Right atrium auricular region (tissue), 2 donors: ENCODE measurements at places on chromosomes 4 and X. TPM values are rescaled to one million over a fixed set of nuclear protein-coding genes. Genes with fewer than 3 reads are reported as not detected.
A peak's percentile ranks its signal among the peaks of the same experiment; 100 is the strongest.

DNA sequence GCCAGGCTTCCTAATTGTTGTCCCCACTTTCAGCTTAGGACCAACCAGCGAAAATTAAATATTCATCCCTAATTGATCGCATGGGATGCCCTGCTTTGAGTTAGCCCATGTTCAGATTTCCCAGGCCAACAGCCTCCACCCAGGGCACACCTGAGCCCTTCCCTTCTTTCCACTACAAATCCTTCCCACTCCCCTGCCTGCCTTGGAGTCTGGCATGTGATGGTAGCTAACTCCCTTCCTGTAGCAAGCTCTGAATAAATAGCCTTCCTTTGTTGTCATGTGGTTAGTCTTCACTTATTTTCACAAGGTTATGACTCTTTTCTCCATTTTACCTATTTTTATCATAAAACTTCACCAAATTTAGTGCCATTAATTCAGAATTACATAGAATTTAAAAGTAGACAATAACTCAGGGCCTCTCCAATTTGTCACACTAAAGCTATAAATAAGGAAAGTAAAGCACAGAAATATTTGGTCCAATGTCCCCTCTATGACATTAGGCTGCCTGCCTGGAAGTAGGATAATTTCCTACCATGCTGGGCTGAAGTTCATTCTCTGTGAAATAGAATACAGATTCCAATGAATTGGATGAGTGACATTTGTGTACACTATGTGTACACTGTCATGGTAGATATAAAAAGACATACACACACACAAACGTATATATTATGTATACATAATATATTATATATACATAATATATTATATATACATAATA, 166.4 kb upstream of the CPEB2 start:
- DNase-seq: no peak

DNA sequence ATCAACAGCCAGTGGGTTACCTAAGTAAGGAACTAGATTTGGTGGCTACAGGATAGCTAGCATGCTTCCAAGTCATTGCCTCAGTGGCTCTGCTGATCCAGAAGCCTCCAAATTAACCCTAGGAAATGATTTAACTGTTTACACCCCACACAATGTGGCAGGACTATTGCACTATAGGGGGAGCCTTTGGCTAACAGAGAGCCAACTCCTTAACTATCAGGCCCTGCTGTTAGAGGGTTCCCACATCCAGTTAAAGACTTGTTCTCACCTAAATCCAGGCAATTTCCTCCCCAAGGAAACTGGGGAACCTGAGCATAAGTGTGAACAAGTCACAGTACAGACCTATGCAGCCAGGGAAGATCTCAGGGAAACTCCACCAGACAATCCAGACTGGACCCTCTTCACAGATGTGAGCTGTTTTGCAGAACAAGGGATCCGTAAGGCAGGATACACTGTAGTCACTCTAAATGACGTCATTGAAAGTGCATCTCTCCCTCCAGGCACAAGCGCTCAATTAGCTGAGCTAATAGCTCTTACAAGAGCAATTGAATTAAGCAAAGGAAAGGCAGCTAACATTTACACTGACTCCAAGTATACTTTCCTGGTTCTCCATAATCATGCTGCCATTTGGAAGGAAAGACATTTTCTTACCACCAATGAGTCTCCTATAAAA, 185.3 kb upstream of the SPOCK3 start:
- no peak for DNase-seq

- DNase-seq: no peak
Observed at GRCh38 chr4:83112231-83112630, 2.3 kb downstream of the PLAC8 start.

GRCh38 chrX:140917354-140918115, 84.9 kb upstream of the SPANXB1 start:
- DNase-seq: no peak

DNA sequence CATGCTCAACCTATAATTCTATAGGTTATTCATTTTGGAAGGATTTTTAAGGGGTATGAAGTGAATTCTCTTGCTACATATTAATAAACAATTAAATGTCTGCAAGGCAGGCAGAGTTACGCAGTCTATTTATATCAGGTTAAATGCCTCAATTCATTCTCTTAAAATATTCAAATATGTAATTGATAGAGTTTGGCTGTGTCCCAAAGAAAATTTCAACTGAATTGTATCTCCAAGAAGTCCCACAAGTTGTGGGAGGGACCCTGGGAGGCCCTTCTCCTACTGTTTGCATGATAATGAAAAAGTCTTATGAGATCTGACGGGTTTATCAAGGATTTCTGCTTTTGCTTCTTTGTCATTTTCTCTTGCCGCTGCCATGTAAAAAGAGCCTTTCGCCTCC, 576.1 kb downstream of the TMA16 start:
- DNase-seq: no peak

DNA sequence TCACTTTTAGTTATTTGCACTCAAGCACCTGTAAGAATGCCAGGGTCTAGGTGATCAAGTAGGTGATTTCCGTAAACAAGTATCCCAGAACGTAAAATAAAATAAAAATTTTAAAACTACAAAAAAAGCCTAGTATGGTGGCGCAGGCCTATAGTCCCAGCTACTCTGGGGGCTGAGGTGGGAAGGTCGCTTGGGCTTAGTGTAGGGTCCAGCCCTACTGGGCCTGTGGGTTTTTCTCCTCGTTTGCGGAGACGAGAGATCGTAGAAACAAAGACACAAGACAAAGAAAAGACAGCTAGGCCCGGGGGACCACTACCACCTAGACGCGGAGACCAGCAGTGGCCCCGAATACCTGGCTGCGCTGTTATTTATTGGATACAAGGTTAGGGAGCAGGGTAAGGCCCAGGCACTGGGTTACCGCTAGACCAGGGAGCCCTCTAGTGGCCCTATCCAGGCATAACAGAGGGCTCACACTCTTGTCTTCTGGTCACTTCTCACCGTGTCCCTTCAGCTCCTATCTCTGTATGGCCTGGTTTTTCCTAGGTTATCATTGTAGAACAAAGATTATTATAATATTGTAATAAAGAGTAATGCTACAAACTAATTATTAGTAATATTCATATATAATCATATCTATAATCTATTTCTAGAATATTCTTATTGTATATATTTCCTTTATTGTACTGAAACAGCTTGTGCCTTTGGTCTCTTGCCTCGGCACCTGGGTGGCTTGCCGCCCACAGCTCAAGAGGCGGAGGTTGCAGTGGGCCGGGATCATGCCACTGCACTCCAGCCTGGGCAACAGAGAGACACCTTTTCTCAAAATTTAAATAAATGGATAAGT, 38.4 kb downstream of the SAGE1 start:
- DNase-seq: no peak

DNA sequence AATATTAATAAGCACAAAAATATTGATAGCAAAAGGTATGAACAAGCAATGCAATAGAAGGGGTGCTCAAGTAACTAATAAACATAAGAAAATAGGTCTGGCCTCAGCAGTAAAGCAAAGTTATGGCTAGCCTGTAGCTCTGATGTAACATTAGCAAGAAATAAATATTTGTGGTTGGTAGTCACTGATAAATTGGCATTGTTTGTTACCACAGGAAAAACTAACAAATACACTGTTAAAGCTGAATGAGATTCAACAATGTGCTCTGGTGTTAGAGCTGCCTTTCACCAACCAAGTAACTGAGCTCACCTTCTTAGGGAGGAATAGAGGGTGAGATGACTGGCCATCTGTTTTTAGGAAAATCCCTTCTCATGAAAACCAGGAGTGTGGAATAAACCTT, 71.4 kb downstream of the AREG start:
- no peak for DNase-seq

- no peak for DNase-seq
Observed at GRCh38 chr4:146053891-146054290, 115.3 kb upstream of the ZNF827 start.

GRCh38 chrX:39309721-39310152, 508.5 kb downstream of the MID1IP1 start:
- no peak for DNase-seq

DNA sequence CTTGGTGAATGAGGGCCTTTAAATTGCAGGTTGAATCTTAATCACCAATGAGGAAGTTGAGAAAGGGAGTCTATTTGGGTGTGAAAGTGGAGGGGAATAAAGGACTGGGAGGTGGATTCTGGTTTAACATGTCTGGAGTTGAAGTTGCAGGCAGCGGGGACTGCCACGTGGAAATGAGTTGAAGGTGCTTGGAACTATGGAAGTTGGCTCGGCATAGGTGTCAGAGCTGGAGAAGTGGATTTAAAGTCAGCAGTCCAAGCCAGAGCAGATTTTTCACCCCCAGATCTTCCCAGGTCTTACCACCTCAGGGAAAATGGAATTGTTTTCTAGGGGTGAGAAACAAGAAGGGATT, 44.9 kb downstream of the TIGD4 start:
- no peak for DNase-seq

DNA sequence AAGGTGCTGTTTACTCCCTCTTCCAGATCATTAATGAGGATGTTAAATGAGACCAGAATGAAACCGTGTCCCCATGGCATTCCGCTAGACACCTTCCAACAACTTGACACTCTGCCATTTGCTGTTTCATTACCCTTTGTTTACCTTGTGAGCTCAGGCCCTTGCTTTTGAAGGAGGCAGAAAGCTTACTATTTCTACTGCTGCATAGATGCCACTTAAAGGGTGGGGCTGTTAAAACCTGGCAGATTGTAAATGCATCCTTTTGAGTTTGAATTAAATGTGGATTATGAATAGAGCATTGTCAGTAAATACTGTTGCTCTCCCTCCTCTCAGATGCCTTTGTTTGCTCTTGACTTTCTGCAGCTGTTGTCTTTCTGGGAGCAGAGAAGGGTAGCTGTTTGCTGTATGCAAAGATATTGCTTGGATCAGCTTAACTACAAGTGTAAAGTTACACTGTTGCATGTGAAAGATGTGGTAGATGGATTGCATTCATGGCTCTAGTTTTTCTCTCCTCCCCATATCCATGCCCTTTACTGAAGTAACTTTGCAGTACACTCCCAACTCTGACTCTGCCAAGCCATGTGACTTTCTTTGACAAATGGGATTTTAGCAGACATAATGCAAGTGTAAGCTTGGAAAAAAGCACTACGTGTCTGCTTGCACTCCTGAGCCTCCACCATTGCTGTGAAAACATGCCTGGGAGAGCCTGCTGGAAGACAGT, 75.0 kb upstream of the DHX15 start:
- no peak for DNase-seq

DNA sequence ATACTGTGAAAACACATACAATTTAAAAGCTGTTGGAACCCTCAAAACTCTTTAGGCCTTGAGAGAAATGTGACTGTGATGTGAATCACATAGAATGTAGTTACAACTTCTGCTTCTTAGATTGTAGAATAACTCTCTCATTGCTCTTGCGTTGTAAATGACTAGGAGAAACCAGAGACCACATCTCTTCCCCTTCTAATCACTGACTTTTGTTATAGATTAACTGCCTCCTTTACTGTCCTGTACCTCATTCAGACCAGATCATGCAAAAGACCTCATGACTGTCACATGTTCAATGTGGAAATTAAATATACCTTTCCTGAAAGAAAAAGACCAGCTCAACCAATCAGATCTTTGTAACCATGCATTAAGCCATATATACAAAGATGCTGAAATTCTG, 43.2 kb upstream of the NEIL3 start:
- DNase-seq: no peak

DNA sequence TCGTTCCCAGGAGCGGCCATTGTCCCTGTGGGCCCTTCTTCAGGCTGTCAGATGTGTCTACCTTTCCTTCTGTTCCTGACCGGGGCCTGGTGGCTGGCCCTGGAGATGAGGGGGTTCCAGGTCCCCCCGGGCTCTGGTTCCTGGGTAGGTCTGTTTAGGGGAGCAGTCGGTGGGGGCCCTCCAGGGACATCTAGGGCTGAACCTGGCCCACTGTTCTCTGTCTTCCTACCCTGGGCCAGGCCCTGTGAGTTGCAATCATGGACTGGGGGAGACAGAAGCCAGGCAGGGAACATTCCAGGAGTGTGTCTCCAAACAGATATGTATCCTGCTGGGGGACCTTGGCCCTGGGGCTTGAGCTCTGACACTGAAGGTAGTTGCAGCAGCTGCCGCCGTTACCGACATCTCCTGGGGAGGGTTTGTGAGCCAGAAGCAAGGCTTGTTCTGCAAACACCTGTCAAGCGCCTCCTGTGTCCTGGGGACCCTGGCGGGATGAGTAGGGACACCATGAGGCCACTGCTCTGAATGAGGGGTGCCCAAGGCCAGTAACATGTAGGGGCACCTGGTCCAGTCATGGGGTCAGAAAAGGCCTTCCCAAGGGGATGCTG, 49.5 kb upstream of the ADRA2C start:
- DNase-seq: no peak

DNA sequence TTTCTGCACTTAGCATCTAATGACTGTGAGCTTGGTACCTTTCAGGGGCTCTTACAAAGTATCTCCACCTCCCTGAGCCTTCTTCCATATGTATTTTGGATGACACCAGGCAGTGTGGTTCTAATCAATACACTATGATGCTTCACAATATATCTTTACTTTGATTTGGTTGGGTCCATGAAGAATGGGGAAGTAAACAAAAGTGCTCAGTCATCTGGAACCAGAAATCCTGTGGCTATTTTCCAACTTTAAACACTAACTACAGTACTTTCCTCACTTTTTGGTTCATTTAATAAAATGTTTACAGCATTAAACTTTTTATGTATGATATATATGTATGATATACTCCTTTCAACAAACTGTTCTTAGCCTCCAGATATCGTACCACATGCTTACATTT, 216.4 kb upstream of the AFF2 start:
- DNase-seq: no peak

- DNase-seq: no peak
Observed at GRCh38 chr4:99945718-99946355, 581 bp downstream of the DNAJB14 start.

GRCh38 chr4:104591510-104591911, 96.8 kb upstream of the CXXC4 start:
- DNase-seq: no peak

- peak; percentile 71 for DNase-seq
Observed at GRCh38 chr4:16516796-16517439, 290.6 kb upstream of the TAPT1 start.

- no peak for DNase-seq
Observed at GRCh38 chr4:61638591-61638990, 438.5 kb downstream of the ADGRL3 start.

GRCh38 chr4:56211202-56211601, 176.1 kb downstream of the AASDH start:
- DNase-seq: no peak

GRCh38 chrX:8647176-8647575, 84.8 kb downstream of the ANOS1 start:
- no peak for DNase-seq

GRCh38 chr4:6384541-6384940, 87.9 kb downstream of the PPP2R2C start:
- DNase-seq: no peak

HERC5 gene
- 1.6 TPM for total RNA-seq

PASD1 gene
- not detected for total RNA-seq

SSX2B gene
- not detected for total RNA-seq
